A549 treated with ZK216348 at 1 μM for 4 hours (cell line): ENCODE measurements at places on chromosomes 1 and 21. TPM values are rescaled to one million over a fixed set of nuclear protein-coding genes. Genes with fewer than 3 reads are reported as not detected.

GBP4 gene
- total RNA-seq, result 0.03 TPM in 1 of 5 replicates, not detected in the others

GPR157 gene
- 2.8 to 6.3 TPM (median 5.3 TPM) in 5 replicates for total RNA-seq

PBX1 gene
- total RNA-seq, result 14.6 to 21.7 TPM (median 19.1 TPM) in 5 replicates

S100A1 gene
- 0.55 to 0.96 TPM (median 0.83 TPM) in 3 of 5 replicates, not detected in the others for total RNA-seq

ADAMTSL4 gene
- 2.2 to 6.3 TPM (median 4.8 TPM) in 5 replicates for total RNA-seq

LCA5L gene
- 1.1 to 2.2 TPM (median 1.3 TPM) in 5 replicates for total RNA-seq

SLAMF1 gene
- not detected in 5 replicates for total RNA-seq

S100A4 gene
- 1,529 to 1,824 TPM (median 1,687 TPM) in 5 replicates for total RNA-seq

KLHDC7A gene
- total RNA-seq, result 1.1 to 2.3 TPM (median 1.5 TPM) in 5 replicates

COL8A2 gene
- 0.06 to 0.15 TPM (median 0.08 TPM) in 4 of 5 replicates, not detected in the other for total RNA-seq
